ENCODE measurements at places on chromosomes 5 and 9.

- no peak for DNase-seq
Measured at GRCh38 chr9:107960916-107961315, 471.3 kb upstream of the KLF4 start.

- no peak for DNase-seq
Measured at GRCh38 chr9:35661756-35662350, 3.1 kb downstream of the ARHGEF39 start.

DNA sequence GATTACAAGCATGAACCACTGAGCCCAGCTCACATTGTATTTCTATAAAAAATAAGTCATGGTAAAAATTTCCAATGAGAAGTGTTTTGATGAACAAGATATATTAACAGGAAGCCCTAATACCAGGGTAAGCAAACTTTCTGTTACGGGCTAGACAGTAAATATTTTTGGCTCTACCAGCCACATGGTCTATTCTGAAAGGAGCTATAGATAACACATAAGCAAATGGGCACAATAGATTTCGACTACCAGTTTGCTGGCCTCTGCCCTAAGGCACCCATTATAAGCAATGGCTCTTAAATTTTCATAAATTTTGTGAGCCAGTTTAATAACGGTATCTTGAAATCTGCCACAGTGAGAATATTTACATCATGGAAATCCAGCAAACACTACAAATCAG is 8.1 kb downstream of the UBQLN1 start:
- DNase-seq = no peak

DNA sequence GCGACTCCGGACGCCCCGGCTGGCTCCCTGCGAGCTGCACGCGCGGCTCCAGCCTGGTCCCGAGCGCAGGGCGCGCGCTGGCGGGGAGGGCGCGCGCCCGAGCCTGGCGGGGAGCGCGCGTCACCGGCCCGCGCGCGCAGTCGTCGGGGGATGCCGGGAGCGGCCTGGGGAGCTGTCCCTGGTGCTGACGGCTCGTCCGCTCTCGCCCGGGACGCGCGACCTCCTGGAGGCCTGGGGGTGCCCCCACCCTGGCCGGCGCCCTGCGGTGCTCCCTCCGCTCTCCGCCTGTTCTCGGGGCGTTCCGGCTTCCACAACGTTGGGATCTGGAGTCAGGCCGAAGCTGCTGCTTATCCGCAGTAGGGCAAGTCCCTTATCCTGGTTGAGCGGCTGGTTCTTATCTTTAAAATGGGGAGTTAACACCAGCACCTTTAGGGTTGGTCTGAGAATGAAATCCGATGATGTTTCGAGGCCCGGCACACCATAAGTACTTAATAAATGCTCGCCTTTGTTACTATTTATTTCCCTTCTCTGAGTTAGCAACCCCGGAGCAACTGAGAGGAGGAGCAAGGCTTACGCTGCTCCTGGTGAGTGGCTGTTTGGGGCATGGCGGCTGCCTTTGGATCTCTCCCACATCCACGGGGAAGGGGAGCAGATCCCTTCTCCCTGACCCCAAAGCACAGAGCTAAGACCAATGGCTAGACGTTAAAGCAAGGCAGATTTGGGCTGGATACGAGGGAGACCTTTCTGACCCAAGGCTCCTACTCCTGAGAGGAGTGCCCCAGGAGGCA is at the start of gene FAM163B:
Gene FAM163B, minus strand, starts transcription at position 79 of the 788 bp plus-strand sequence. CDS start 29,166 bp downstream, outside the sequence.
- DNase-seq = no peak

DNA sequence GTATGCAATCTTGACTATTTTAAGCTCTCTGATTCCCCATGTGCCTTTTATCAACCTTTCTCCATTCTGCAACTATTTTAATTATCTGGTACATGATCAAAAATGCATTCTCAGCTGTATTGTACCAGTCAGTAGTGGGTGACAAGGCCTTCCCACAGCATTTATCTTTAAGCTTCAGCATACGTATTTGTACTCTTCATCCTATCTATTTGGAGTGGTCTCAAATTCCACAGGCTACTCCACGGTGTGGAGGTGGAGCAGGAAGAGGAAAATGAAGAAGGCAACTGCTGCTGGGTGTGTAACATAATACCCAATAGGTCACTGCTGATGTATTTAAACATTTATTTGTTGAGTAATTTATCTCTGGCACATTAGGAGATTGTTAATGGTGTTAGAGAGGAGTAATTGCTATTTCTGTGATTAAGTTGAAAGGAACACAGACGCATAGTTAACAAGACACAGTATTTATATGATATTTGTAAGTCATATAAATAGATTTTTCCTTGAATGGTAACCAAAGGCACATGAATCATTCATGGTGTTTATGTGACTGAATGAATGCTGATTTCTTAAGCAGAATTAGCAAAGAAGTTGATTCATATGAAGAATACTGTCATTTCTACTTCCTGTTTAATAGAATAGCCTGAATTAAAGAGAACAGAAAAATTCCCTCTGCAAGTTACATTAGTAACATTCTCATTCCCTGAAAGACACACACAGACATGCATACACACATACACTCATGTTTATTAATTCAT is 153.8 kb upstream of the NR3C1 start:
- DNase-seq = no peak

DNA sequence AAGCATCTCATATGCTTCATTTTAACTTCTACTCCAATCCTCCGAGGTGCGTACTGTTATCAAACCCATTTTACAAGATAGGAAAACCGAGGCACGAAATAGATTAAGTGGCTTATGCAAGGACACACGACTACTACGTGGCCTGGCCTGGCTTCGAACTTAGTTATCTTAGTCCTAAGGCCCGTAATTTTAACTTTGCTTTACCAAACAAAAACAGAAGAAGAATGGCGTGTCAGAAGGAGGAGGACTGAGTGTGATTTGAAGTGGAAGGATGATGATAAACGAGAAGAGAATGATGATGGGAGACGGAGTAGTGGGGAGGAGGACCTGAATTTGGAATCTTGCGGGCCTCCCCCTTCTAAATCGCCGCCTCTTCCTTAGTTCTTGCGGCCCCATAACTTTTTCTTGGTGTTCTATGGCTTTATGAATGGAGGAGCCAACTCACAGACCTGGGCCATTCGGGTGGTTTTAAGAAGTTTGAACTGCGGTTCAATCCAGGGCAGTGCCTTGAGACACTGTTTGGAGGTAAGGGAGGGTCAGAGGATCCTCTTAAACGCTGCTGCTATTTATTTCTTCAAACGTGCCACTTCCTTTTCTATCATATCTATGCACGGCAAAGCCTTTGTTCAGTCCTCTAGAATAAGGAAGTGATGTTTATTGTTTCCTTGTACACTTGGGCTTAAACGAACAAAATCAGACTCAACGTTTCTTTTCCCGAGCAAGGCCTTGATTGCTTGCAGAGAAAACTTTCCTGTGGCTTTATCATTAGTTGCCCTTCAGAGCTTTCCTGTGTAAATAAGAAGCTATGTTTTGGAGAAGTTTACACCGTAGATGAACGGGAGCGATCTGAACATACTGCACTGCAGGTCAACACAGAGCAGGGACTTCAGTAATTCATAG is 795 bp downstream of the CNOT8 start:
- no peak for DNase-seq

DNA sequence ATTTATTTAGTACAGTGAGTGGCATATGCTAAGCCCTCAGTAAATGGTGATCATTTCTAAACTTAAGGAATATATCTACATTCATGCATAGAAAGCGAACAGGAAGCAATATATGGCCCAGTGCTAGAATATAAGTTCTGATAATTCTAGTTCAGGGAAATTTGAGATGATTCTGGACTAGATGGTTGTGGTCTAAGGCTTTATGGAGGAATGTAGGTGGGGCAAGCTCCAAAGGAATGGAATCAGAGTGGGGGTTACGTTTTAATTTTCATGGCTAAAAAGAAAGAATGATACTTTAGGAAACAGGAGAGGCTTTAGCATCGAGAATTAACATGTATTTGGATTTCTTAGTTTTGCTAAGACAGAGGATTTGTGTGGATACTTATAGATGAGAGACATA is 56.1 kb downstream of the MTREX start:
- no peak for DNase-seq

Data from GM19239 (cell line).